ENCODE measurements at places on chromosomes 12 and 14.

GRCh38 chr14:38252066-38252710 is 3.7 kb downstream of the CLEC14A start:
- DNase-seq, result no peak

- DNase-seq, result no peak
Measured at GRCh38 chr14:89900802-89901201, 53.7 kb downstream of the EFCAB11 start.

DNA sequence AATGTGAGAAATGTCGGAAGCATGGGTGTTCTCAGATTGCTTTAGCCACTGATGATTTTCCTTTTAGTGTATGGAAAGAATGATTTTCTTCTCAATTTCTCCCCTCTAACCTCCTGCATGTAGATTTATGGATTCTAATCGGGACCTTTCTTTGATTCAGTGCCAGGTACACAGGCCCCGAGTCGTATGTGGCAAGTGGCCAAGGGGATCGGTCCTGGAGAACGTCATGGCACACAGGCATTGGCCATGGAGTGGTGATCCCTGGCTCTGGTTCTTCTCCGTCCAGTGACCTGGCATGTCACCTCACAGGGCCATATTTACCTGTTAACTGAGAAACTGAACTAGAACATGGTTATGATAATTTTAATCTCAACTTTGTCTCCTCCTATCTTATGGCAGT is 58.1 kb downstream of the ETV6 start:
- DNase-seq, result no peak

GRCh38 chr12:54016051-54016450 is 7.3 kb downstream of the HOXC8 start:
- no peak for DNase-seq

GRCh38 chr12:28121899-28122655 is 68.2 kb upstream of the CCDC91 start:
- DNase-seq, result no peak

- DNase-seq, result no peak
Measured at GRCh38 chr12:99997806-99998205, 13.1 kb upstream of the ANKS1B start.

GRCh38 chr14:74514471-74514941 is 20.9 kb downstream of the ISCA2 start:
- no peak for DNase-seq

GRCh38 chr12:96368233-96368632 is 32.0 kb downstream of the CDK17 start:
- DNase-seq, result no peak
